Nephron progenitor cell (in vitro differentiated cells): ENCODE measurements at places on chromosomes 16 and 17.

- peak overlapping the region; percentile 8 for H3K27ac ChIP-seq
- H3K4me1 ChIP-seq, result peaks cover 5% of the 10 kb centered on the region
- H3K27me3 ChIP-seq, result no peaks in the 10 kb centered on the region
- H3K4me3 ChIP-seq, result no peak overlapping the region
- peaks cover 78% of the 10 kb centered on the region for H3K36me3 ChIP-seq
- no peak for DNase-seq
Observed at GRCh38 chr17:41992576-41992975, 24.7 kb downstream of the DNAJC7 start.

DNA sequence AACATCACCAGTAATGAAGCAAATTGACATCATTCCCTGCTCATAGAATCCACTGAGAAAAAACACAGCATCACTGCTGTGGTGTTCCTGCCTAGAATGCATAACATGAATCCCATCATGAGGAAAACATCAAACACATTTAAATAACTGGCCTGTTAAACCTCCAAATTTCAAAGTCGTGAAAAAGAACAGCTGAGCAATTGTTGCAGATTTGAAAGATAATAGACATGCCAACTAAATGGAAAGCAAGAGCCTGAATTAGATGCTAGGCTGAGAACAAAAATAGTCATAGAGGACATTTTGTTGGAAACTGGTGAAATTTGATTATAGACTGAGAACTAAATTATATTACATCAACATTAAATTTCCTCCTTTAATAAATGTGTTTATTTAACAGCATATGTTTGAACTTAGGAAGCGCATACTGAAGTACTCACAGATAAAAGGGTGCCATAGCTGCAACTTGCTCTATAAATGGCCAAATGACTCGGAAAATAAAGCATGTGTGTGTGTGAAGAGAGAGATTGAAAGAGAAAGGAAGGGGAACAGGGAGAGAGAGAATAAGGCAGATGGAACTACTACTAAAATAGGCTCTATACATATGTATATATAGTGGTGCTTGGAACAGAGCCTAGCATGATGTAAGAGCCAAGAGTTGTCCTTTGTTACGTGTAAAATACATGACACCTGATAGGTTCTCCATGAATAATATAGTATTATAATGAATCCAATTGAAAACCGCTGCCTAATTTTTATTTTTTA is 305.0 kb upstream of the MON1B start:
- no peak overlapping the region for H3K4me3 ChIP-seq
- no peak for DNase-seq
- H3K4me1 ChIP-seq, result no peaks in the 10 kb centered on the region
- H3K36me3 ChIP-seq, result no peaks in the 10 kb centered on the region
- no peak overlapping the region for H3K27ac ChIP-seq

DNA sequence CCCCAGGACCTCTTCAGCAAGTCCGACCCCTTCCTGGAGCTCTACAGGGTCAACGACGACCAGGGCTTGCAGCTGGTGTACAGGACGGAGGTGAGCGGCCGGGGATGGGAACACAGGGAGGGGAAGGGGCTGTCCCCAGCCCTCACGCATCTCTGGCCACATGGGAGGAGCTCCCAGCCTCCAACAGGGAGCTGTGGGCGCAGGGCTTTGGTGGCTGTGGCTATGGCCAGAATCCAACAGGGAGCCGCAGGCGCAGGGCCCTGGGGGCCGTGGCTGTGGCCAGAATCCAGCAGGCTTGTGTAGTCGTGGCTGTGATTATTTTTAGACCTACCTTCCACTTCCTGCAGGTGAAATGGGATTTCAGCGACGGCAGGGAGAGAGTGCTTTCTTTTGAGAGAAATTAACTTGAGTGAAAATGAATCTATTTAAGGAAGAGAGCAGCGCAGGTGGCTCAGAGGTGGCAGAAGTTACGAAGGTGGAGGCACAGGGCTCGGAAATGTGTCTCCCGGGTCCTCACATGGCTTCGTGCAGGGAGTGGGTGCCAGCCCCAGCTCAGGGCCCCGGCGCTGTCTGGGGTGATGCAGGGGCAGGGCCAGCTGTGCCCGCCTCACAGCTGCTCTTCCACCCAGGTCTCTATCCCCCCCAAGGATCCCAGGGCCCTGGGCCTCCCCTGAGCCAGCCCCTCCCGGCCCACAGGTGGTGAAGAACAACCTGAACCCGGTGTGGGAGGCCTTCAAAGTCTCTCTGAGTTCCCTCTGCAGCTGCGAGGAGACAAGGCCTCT is 9.4 kb downstream of the CPNE7 start:
- H3K4me3 ChIP-seq, result no peak overlapping the region
- no peak for DNase-seq
- H3K4me1 ChIP-seq, result no peaks in the 10 kb centered on the region
- no peak overlapping the region for H3K27ac ChIP-seq
- H3K36me3 ChIP-seq, result no peaks in the 10 kb centered on the region

DNA sequence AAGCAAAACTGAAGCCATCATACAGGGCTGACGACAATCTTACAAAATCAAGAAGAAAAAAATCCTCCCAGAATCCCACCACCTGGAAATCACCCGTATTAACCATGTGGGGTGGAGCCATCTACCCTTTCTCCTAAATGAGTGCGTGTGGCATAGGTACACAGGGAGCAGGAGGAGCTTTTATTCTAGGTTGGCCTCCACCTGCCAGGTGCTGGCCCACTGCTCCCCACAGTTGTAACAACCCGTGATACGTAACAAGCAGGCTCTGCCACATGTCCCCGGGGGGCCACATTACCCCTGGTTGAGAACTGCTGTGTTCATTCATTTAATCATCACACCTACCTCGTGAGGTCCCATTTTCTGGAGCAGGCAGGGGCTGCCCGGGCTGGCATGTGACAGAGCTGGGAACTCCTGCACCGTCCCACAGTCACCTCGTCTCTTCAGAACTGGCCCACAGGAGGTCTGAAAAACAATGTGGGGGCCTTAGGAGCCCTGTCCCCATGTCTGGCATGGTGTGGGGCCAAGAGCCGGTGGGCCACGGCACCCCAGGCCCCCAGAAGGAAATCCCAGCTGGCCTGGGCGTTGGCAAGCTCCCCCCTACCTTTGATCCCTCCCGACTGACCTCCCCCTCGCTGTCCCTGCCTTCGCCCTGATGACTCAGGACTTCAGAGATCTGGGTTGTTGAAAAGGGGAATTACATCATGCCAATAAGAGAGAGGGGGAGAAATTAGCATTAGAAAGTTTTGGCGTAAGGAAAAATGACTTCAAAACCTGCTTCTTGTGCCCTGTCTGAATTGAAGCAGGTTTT is 12.9 kb downstream of the CMIP start:
- peaks cover 29% of the 10 kb centered on the region for H3K36me3 ChIP-seq
- no peak overlapping the region for H3K27ac ChIP-seq
- H3K4me1 ChIP-seq, result peaks cover 64% of the 10 kb centered on the region
- no peak for DNase-seq
- no peak overlapping the region for H3K4me3 ChIP-seq

DNA sequence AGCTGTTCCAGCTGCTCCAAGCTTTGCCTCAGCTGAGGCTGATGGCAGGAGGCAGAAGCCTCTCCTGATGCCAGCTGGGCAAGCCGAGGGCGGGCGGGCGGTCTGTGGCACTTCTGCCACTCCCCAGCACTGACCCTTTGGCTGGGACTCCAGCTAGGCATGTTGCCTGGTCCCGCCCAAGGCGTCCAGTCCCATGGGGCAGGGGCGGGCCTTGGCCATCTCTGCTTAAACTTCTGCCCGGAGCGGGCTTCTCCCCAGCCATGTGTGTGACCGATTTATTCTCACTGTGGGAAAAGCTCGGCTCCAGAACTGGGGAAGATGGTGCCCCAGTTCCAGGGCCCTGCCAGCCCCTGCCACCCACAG is 349.1 kb downstream of the SEC14L1 start:
- no peak for DNase-seq
- H3K4me3 ChIP-seq, result no peak overlapping the region
- H3K27me3 ChIP-seq, result no peaks in the 10 kb centered on the region
